ENCODE measurements at places on chromosomes 12 and 14.

GRCh38 chr14:75926431-75927115 is 55.2 kb downstream of the TGFB3 start:
- DNase-seq, result no peak

- no peak for DNase-seq
Observed at GRCh38 chr12:120668868-120669840, 17.8 kb upstream of the MLEC start.

DNA sequence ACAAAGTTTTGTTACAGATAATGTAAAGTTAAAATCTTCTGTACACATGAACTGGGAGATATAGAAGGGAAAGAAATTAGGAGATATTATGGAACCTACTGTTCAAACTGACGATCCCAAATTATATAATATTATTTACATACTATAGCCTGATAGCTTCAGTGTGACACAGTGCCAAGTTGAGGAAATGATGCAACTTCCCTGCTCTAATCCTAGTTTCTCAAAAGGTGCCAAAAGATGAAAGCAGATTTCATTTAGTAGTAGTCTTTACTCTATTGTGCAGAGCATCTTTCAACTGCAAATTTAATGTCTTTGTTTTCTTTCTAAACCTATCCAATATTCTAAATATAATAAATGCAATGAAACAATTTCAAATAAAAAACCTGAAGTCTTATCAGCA is 46.9 kb downstream of the COCH start:
- DNase-seq, result no peak

DNA sequence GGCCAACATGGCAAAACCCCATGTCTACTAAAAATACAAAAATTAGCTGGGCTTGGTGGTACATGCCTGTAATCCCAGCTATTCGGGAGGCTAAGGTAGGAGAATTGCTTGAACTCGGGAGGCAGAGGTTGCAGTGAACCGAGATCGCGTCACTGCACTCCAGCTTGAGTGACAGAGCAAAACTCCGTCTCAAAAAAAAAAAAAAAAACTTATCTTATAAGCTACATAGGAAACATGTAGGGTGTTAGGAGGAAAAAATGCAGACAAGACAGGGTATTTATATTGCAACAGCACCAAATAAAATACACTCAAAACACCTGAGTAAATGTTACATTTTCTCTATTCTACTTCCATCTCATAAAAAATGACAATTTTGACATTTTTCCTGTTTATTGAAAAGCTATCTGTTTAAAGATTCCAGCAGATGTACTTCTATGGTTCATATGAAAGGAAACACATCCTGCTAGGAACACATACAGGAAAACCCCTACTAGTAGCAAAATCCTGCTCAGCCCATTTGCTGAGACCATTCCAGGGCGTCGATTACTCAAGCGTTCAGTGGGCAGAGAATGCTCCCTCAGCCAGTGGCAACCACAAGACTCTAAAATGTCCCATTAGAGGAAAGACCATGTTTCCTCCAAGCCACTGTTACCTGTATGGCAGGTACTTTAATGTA is 19.7 kb downstream of the CORO1C start:
- DNase-seq, result no peak

DNA sequence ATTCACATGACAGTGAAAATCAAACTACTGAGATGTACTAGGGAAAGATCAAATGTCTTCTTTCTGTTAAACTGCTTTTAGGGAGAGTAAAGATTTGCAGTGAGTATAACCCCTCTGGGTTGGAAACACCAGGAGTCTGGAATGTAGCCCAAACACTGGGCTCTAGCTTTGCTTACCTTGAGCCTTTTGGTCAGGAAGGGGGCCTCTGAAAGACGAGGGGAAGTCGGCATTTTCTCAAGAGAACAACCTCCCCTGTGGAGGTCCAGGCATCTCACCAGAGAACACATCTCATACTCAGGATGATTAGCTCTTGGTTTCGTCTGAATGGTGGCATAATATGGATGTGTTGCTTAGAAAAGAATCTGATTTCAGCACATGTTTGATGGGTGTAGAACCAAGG is 169.0 kb downstream of the ZFP36L1 start:
- no peak for DNase-seq

DNA sequence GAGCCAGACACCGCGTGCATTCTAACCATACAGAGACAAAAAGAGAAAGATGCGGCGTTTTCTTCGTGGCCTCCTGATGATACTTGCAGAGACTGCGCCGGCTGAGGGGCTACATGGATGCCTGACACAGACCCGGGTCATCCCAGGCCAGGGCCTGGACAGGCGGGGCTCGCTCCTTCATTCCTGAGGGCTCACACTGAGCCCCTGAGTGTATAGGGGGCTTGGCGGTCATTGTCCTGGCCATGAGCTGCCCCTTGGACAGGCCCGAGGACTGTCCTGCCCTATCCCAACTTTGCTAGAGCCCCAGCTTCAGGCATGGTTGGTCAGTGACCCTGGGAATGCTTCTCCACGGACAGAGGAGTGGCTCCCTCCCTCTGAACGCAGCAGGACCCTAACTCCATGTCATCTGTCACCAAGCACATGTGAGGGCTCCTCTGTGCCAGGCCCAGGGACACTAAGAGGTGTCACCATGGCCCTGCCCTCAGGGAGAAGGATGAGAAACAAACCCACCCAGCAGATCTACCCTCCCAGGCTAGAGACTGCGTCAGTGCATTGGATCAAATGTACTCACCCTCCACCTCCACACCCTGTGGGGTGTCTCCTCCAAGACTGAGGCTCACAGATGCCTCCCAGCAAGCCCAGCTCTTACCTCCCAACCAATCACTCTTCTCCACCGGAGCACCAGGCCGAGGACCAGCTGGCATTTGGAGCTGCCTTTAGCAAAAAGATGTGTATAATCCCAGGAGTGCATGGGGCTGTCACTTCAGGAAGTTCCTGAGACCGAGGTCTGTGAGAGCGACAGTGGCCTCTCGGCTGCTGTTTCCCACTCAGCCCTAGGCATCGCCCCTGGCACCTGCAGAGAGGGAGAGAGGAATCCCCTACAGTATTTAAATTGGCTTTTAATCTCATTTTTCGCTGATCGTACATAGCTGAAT is 102.7 kb downstream of the DICER1 start:
- no peak for DNase-seq

GRCh38 chr14:76713121-76713520 is 48.1 kb upstream of the VASH1 start:
- no peak for DNase-seq

DNA sequence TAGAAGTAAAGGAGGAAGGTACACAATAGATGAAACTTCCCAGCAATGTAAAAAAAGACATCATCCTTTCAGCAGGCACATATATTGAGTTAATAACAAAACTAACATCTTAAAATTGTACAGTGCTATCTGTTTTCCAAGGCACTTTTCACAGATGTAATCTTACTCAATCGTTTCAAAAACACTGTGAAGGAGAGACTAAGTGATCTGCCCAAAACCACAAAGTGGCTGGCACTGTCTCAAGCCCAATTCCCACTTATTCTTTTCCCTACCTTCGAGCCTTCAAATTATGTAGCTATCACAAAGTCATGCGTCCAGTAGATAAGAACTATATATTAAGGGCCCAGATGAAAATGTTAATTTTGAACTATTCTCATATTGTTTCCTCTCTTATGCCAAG is 193.6 kb upstream of the RASSF8 start:
- DNase-seq, result no peak

- no peak for DNase-seq
Observed at GRCh38 chr12:31752450-31752849, 23.6 kb upstream of the AMN1 start.

DNA sequence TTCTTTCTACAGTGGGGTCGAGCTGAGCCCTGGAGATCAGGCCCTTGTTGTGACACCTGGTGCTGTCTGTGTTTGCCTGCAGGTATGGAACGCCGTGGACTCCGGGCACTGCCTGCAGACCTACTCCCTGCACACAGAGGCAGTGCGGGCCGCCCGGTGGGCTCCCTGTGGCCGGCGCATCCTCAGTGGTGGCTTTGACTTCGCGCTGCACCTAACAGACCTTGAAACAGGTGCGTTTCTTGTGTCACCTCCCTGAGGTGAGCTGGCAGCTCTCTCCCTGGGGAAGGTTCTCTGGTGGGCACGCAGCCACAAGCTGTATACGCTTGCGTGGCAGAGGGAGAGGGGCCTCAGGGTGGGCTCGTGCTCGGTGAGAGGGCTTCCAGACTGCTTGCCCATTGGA is 119.3 kb downstream of the BEGAIN start:
- no peak for DNase-seq

DNA sequence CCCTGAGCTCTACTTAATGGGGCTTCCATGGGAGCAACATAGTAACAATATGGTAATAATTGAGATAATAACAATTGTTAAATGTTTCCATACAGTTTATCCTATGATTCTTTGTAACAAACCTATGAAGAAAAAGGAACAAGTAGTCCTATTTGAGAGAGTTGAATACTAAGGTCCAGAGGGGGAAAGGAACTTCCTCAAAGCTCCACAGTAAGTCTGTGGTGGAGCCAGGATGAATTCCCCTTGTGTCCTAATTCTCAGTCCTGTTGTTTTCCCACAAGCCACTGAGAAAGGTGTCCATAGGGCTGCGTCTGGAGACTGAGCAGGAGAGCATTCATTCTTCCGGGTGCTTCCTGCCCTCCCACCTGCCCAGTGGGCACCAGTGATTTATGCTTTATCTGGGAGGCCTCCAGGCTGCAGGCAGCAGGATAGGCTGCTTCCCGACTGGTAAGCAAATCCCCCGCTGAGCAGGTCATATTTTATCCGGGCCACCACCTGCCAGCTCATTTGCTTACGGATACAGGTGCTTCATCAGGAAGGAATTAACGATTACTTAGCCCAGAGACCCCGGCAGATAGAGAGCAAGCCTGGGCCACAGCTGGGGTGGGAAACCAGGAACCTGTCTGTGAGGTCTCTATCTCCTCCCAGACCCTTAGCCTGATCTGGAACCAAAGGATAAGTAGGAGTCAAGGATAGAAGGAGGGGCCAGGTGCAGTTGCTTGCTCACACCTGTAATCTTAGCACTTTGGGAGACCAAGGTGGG is 33.9 kb upstream of the FAM222A start:
- DNase-seq, result no peak

- DNase-seq, result no peak
Observed at GRCh38 chr14:60848066-60848465, 113.5 kb downstream of the MNAT1 start.

GRCh38 chr12:14629832-14630710 is 62.4 kb upstream of the PLBD1 start:
- DNase-seq, result peak; percentile 63

- no peak for DNase-seq
Observed at GRCh38 chr12:123621101-123621500, 12.4 kb downstream of the EIF2B1 start.

GRCh38 chr14:74765721-74766120 is 2.6 kb downstream of the YLPM1 start:
- no peak for DNase-seq

DNA sequence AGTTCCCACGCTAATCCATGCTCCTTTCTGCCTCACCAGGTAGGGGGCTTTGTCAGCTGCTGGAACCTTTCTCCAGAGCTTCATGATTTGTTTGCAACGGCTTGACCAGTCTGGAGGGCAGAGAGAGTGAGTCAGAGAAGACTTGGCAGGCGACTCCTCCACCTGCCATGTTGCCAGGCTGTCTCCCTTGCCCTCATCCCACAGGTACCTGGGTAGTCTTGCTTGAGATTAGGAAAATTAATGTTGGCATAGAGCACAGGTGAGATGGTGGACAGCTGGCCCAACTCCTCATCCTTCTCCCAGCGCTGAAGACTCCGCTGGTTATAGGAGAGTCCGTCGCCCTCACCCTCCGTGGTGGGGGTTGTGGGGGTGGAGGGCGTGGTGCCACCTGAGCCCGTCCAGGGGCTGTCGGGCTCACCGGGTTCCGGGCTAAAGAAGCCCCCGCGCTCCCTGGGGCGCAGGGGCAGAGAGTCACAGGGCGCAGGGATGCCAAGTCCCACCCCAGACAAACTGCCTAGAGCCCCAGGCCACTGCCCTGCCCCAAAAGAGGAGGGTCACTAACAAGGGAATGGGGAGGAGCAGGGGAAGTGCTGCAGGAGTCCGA is 18.6 kb downstream of the KMT2D start:
- DNase-seq, result no peak

- no peak for DNase-seq
Observed at GRCh38 chr12:49870501-49871262, 27.8 kb upstream of the BCDIN3D start.

- DNase-seq, result no peak
Observed at GRCh38 chr14:105978618-105979295, 452.4 kb downstream of the TMEM121 start.

- no peak for DNase-seq
Observed at GRCh38 chr12:56678852-56679251, 9.2 kb downstream of the PTGES3 start.

DNA sequence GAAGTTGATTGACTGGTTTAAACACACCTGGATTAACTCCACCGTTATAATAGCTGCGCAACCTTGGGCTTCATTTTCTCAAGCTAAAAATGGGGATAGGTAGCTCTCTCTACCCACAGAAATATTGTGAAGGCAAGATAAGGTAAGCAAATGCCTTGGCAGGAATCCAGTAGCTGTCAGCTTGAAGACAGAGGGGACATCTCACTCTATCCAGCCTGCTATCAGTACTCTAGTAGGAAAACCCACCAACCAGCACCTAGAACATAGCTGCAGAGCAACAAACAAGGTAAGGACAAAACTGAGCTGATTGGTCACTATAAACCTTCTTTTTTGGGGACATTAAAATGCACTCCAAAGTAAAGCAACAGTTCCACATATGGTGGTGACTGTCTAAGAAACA is 7.7 kb downstream of the CSRP2 start:
- DNase-seq, result no peak

GRCh38 chr14:54220704-54221431 is 175.9 kb upstream of the CDKN3 start:
- no peak for DNase-seq

- DNase-seq, result no peak
Observed at GRCh38 chr12:105850103-105850968, 288.4 kb downstream of the NUAK1 start.

DNA sequence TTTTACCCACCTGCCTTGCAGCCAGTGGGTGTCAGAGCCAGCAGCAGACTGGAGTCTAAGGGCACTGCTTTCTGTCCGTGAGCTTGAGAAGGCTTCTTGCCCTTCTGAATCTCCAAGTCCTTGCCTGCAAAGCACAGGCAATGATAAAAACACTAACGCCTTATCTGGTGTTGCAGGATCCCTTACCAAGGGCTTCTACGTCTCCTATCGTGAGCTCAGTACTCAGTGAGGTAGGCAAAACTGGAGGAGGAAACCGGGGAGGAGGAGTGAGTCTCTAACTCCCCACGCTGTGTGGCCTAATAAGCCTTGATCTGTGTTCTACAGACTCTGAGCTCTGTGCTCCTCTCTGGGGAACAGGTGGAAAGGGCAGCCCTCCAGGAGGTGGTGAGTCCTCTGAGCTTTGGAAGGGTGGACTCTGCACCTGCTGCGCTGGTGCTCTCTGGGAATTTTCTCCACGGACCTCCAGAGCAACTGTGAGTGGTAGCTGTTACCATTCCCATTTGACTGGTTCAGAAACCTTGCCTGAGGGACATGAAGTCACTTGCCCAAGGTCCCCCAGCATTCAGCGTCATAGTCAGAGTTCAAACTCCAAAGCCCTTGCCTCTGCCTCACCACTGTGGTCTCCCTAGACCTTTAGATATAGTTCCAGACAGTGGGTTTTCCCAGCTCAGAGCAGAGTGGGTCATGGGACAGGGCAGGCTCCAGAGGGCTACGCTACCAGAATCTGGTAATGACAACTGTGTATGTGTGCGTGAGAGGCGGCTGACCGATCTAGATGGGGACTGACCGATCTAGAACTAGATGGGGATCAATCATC is 7.0 kb upstream of the MARK3 start:
- DNase-seq, result no peak

- DNase-seq, result no peak
Observed at GRCh38 chr14:99759546-99759925, 33.7 kb upstream of the EML1 start.

GRCh38 chr12:11959117-11959823 is 111.5 kb upstream of the BCL2L14 start:
- DNase-seq, result no peak

- DNase-seq, result no peak
Observed at GRCh38 chr12:78568321-78569020, 296.1 kb upstream of the SYT1 start.

Data from activated CD8-positive, alpha-beta memory T cell treated with anti-CD3 and anti-CD28 coated beads, Interleukin-2, amount 50 U/mL, for 4 hours (primary cell).